HCT116 (cell line): ENCODE measurements at places on chromosomes 12 and 14.

DNA sequence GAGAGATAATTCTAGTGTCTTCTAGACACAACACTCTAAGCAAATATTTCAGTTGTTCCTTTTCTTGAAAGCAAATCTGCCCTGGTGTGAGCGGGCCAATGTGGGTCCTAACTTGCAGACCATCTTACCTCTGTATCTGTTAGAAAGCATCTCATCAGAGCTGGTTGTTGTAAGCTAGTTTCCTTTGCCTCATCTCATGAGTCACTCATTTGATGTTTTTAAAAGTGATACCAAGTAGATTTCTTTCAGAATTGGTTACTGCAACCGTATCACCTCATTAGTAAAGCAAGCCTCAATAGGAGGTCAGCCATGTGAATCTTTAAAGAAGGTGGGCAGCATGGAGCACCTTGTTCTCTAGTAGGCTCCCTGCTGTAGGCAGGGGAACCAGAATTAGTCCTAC is 78.6 kb downstream of the DAAM1 start:
- no peak for DNase-seq

GRCh38 chr14:94918896-94919295 is 149.0 kb upstream of the GSC start:
- peak; percentile 28 for DNase-seq

- DNase-seq: no peak
Measured at GRCh38 chr12:112798048-112798760, 6.7 kb downstream of the RPH3A start.

DNA sequence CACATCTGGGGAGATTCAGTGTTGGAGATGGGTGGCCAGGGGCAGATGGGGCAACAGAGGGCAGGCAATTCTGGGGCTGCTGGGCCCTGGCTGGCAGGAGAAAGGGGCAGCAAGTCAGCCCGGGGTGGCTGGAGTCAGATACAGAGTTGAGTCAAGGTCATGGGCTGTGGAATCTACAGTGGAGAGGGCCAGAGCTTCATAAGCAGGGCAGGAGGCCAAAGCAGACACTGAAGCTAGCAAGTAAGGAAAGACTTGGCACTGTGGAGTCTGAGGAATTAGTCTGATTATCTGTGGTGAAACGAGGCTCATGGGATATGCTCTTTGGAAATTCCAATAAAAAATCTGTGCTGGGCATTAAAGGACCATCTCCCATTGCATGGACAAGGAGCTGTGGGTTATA is 95.5 kb downstream of the TMX1 start:
- no peak for DNase-seq

DNA sequence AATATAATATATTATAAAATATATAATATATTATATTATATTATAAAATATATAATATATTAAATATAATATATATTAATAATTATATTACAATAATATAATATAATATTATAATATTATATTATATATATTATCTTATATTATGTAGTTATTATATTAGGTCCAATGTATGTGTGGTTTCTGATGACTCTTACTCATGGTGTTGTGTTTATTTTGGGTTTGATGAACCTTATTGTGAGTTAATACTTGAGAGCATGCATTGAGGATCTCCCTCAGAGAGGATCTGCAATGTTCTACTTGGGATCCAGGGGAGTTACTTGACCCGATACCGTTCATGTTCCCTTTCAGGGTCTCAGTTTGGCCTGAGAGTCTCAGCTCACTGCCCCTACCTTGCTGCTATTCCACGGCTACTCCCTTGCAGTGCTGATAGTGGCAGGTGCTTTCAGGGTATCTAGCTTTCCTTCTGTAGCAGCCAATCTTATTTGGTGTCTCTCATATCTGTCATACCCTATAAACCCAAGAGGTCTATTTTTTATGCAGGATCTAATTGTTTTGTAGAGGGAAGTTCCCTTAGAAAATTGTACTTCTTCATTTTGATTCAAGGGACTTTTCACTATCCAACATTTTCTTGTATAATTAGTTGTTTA is 89.1 kb upstream of the ZDHHC17 start:
- no peak for DNase-seq

DNA sequence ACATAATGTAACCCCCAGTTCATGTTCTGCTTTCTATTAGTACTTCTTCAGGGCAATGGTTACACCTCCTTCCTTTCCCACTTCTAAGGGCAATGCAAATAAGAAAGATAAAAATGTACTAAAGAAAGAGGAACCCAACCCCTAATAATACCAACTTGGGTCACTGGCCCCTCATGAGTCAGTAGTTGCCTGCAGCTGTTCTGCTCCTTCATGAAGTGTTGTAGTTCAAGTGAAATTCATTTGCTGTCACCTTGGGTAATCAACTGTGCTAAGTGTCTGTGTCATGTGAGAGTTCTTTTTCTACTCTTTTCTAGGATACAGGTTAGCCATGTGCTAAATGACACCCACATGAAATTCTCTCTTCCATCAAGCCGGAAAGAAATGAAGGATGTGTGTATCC is 91.8 kb downstream of the PLXNC1 start:
- DNase-seq: no peak

DNA sequence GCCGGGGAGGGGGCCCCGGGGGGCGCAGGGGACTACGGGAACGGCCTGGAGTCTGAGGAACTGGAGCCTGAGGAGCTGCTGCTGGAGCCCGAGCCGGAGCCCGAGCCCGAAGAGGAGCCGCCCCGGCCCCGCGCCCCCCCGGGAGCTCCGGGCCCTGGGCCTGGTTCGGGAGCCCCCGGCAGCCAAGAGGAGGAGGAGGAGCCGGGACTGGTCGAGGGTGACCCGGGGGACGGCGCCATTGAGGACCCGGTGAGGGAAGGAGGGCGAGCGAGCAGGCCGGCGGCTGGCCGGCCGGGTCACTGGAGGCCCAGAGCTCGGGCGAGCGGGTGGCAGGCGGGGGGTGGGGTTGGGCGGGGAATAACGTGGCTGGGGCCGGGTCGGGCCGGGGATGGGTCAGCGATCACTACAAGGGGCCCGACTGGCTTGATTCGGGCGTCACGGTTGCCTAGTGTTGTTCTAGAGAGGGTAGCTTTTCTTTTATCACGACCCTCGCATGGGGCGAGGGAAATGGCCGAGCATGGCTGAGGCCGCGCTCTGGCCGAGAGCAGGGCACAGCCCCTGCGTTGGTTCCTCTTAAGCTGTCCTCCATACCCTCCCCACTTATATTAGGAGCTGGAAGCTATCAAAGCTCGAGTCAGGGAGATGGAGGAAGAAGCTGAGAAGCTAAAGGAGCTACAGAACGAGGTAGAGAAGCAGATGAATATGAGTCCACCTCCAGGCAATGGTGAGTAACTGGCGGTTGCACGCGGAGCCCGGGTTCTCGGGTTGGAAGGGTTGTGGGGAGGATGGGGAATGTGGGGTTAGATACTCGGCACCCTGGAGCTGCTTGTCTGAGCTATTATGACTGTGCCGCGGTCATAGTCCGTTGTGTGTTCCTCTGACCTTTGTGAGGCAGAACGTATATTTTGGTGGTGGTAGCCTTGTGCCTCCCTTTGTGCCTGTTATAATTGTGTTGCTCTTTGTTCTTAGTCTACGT is 603 bp downstream of the PABPN1 start:
- no peak for DNase-seq

DNA sequence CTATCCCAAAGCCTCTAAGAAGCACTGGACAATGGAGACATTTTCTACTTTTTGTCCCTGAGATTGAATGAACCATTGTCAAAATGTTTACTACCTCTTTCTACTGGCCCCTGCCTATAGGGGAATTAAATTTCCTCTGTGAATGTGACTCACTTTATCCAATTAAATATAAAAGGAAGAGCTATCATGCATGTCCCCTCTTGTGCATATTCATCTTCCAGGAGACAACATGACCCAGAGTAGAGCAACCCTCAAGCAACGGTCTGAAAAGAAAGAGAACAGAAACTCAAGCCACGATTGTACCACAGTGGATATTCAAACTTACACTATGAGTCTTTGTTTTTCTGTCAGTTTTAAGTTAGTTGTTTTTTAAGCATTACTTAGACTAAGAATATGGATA is 938.4 kb upstream of the ATXN7L3B start:
- no peak for DNase-seq

DNA sequence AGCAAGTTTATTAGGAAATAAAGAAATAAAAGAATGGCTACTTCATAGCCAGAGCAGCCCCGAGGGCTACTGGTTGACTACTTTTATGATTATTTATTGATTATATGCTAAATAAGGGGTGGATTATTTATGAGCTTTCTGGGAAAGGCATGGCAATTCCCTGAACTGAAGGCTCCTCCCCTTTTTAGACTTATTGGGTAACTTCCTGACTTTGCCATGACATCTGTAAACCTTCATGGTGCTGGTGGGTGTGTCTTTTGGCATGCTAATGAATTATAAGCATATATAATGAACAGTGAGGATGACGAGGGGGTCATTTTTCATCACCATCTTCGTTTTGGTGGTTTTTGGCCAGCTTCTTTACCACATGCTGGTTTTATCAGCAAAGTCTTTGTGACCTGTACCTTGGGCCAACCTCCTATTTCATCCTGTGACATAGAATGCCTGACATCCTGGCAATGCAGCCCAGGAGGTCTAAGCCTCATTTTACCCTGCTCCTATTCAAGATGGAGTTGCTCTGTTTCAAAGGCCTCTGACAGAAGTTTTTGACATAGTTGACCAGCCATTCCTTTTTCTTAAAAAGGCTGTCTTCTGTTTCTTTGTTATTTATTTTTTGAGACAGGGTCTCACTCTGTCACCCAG is 11.1 kb upstream of the PTGES3 start:
- no peak for DNase-seq

DNA sequence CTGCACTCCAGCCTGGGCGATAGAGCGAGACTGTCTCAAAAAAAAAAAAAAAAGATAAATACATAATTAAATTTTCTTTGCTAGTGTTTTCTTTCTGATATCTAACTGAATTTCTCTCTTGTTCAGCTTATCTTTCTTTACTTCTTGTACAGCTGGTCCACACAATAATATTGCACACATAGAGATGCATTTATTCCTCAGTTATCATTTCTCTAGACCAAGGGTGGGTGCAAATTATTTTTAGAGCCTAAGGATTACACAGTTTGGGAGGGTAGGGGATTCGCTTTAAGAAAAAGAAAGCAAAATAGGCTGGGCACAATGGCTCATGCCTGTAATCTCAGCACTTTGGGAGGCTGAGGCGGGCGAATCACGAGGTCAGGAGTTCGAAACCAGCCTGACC is 17.9 kb downstream of the A2ML1 start:
- DNase-seq: no peak

DNA sequence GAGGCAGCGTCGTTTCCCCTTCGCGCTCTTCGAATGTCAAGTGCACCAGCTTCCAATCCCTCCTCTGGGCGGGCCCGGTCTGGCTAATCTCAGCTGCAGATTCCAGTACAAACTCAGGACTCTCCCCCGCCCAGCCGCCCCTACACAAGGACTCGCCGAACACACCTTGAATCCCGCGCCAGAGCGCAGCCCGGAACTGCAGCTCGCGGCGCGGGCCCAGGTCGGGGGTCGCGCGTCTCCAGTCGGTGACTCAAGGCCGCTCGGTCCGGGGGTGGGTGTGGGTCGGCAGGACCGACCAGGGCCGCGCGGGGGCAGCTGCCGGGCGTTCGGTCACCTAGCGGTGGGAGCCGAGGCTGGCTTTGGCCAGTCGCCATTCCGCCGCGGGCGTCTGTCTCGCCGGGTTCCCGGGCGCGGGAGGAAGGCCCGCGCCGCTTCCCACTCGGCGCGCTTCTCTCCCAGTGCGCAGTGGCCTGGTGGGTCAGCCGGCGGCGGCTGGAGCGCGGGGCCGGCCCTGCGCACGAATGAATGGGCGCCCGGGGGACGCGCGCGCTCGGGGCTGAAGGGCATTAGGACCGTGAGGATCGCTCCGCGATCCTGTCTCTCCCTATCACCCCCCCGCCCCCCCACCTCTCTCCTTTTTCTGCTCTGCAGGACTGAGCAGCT is at the start of gene GALNT16:
GALNT16 (plus strand) TSS at position 632 of the 663 bp plus-strand sequence. CDS start 133 bp downstream, outside the sequence.
- DNase-seq: no peak

GRCh38 chr14:63624203-63624602 is 17.5 kb downstream of the WDR89 start:
- DNase-seq: no peak

DNA sequence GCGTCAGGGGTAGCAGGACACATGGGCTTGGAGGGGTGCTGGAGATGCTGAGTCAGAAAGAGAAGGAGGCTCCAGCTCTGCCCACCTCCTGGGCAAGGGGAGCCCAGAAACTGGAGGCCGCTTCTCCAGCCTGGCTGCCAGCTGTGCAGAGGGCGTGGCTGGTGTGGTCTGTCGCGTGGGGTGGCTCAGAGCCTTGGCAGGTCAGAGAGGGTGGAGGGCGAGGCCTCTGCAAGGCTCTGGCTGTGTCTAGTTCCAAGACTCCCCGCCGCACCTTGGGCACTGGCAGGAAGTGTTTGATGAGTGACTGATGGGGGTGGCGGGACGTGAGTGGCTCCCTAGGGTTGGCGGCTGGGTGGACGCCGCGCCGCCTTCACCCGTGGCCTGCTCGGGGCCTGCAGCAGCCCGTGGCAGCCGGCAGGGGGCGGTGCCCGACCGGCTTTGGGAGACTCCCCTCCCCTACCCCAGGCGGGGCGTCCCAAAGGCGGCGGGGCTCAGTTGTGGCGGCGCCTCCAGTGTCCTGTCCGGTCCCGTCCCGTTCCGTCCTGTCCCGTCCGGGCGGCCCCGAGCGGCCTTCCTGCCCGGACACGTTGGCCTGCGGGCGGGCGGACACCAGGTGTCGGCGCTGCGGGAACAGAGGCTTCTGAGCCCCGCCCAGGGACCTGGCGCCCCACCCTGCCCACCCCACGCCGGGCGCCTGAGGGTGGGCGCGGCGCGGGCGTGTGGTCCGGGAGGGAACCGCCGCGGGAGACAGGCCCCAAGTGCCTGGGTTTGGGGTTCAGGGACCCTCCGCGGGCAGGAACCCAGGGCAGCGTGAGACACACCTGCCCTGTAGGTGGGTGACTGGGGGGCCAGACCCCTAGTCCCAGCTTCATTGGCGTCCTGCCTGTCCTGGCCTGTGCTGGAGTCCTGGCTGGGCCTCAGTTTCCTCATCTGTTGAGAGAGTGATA is 39.7 kb downstream of the KRT80 start:
- DNase-seq: no peak

DNA sequence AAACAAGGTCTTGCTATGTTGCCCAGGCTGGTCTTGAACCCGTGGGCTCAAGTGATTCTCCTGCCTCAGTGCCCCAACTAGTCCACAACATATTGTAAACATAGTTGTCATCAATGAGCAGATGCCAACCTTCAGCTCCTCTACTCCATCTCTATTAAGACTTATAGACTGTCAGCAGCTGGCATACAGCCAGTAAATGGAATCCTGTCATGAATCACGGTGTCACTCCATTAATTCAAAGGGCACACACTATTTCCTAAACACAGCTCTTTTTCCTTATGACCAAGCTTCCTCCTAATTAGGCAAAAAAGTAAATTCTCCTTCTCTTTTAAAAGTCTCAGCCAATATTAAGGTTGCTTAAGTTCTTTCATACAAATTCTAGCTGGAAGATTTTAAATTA is 111.2 kb downstream of the ITPR2 start:
- no peak for DNase-seq

DNA sequence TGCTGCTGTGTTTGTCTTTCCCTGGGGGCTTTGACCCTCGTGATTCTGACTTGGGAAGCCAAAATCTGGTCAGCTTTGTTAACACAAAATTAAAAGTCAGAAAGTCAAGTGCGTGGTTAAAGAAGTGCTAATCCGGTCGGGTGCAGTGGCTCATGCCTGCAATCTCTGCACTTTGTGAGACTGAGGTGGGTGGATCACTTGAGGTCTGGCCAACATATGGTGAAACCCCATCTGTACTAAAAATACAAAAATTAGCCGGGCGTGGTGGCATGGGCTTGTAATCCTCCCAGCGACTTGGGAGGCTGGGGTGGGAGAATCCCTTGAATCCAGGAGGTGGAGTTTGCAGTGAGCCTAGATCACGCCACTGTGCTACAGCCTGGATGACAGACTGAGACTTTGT is 844.6 kb downstream of the VRK1 start:
- DNase-seq: no peak

- no peak for DNase-seq
Measured at GRCh38 chr12:117148642-117149041, 41.6 kb downstream of the FBXO21 start.
